AG08395 (cell line): ENCODE measurements at places on chromosomes 6 and 20.
A peak's percentile ranks its signal among the peaks of the same experiment; 100 is the strongest.

DNA sequence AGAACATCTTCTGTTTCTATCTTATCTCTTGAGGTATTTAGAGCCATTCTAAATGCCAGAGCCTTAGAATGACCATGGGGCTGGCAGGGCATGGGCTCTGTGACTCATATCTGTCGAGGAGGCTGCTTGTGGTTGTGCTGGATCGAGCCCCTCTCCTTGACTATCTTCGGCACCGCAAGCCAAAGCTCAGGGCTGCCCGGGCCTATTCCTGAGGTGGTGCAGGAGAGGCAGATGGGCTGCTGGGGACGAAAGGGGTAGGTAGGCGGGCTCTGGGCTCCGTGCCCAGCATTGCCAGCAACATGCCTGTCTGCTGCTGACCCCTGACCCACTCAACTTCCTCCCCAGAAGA lies 89.9 kb downstream of the NOL4L start:
- DNase-seq, result no peak

GRCh38 chr6:167092672-167093339 lies 30.1 kb upstream of the CCR6 start:
- DNase-seq, result no peak

DNA sequence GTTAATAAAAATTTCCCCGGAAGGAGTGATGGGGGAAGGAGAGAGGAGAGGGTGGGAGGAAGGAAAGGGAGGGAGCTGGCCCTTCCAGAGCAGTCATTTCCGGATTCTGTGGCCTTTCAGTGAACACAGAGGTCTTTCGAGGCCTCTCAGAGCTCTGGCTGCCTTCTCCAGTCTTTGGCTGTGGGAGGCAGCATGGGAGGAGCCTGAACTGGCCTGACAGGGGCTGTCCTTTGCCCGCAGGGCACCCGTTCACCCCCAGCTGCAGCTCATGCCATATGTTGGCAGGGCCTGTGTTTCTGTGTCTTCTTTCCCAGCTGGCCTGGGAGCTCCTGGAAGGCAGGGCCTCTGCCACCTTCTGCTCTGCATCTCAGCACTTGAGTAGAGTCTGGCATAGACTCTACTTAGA lies 95.5 kb downstream of the PPP1R14C start:
- DNase-seq, result peak; percentile 34

DNA sequence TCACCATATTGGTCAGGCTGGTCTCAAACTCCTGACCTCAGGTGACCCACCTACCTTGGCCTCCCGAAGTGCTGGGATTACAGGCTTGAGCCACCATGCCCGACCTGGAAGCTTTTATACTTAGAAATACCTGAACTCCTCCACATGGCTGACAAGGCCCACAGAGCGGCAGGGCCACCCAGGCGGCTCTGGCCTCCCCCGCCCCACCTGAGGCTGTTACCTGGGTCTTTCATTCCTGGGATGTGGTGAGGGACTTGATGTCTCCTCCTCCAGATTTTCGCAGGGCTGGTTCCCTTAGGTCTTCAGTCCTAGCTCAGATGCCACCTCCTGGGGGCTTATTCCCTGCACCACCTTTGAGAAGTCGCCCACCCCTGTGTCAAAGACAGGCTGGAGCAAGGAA lies 152.1 kb downstream of the LY86 start:
- no peak for DNase-seq

DNA sequence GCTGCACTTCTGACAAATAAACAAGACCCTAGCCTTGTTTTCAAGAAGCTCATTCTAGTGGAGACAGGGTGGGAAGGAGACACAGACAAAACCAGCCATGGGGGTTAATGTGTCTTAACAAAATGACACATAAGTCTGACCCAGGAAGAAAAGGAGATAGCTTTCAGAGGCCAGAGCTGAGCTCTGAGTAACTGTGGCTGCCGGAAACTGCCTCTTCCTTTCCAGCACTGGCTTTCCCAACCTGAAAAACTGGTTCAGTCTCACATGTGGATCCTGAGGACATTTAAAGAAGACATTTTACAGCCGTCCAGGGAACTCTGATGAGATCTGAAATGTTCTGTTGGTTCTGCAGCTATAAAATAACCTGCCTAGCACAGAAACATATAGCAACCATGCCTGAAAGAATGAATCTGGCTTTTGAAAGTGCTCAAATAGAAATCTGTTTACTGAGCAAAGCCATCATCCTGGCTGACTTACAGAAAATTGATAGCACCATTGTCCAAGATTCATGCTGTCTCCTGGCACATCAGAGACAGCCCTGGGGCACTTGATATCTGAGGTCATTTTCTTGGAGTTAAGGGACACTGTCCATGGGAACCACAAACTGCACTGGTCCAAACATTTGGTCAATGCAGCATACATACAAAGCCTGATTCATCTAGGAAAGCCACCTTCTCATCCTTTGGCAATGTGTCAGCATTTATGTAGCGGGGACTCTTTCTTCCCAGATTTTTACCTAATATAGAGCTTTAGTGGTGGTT lies 83.2 kb upstream of the PAX1 start:
- no peak for DNase-seq

GRCh38 chr6:167997642-167998041 lies at the start of gene KIF25:
Gene KIF25, plus strand, starts transcription at chr6:167997671. Its CDS starts 31,915 bp downstream, at chr6:168029586.
- no peak for DNase-seq

- no peak for DNase-seq
These were observed 175.8 kb upstream of the RALGAPA2 start for GRCh38 chr20:20888266-20888656.

DNA sequence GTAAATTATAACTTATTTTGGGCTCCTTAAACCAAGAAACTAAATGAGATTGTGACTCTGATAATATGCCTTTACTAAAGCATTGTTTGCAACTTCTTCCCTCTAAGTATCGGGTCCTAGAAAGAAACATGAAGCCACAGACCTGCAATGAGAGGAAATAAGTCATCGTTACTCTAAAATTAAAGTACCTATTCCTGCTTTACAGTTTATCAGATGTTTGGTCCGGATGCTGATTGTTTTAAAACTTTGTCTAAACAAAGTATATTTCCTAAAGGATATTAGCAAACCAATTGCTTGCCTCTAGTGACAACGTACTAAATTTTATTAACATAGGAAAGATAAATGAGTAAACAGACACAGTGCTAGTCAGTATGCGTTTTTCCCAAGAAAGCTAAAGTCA lies 216.8 kb downstream of the GJA1 start:
- DNase-seq, result no peak

GRCh38 chr6:56482525-56482924 lies 160.2 kb downstream of the DST start:
- DNase-seq, result no peak

DNA sequence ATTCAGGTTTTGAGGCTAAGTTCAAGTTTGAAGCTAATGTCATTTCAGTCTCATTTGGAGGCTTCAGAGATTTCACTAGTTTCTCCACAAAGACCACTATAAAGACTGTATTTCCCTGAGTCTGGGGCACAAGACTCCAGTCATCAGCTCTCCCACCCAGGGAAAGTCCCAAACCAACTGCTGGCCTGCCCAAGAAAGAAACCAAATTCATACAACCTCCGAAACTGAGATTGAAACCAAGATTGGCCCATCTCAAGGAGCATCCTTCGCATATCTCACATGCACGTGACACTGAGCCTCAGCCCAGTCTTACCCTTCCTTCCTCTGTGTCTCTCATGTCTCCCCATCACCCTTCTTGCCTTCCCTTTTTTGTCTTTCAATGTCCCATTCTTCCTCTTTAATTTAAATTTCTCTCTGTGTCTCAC lies 3.5 kb upstream of the LTA start:
- DNase-seq, result no peak

- peak; percentile 72 for DNase-seq
These were observed 62.2 kb downstream of the ZDHHC14 start for GRCh38 chr6:157443066-157443800.

GRCh38 chr20:4607287-4607713 lies 114.4 kb upstream of the PRND start:
- peak; percentile 72 for DNase-seq

GRCh38 chr6:43995137-43995536 lies 132.1 kb downstream of the MRPL14 start:
- DNase-seq, result no peak

- no peak for DNase-seq
These were observed 80.8 kb downstream of the SCAF8 start for GRCh38 chr6:154814063-154814462.

DNA sequence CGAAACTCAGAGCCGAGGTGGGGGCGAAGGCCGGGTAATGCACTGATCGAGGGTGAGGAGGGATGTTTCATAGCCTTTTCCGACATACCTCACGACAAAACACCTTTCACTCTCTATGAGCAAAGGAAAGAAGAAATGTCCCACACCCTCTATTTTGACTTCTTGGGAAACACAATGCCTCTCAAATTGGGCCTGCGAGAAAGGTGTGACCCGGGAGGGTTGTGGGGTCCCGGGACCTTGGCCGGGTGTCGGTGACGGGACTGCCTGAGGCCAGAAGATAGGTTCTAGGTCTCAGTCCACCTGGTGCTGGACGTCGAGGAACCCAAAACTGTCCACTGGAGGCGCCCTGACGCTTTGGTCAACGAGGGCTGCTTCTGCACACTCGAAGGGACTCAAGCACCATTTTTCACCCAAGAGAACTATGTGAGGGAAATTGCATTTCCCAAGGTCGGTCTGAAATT lies 41.1 kb upstream of the OSTM1 start:
- peak; percentile 26 for DNase-seq

DNA sequence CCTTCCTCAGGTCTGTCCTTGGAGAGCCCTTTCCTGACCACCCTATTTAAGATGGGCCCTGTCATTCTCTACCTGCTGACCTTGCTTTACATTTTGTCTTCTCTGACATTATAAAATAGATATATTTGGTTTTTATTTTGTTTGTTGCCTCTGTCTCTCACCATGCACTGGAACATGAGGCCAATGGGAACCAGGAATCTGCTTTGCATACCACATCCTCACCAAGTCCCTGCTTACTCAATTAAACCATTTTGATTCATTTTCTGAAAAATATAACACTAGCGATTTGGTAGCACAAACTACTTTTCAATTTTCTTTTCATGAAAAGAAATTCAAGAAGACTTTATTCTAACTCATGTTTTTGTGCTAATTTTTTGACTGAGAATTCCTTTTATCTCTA lies 32.8 kb upstream of the POPDC3 start:
- DNase-seq, result no peak

- DNase-seq, result no peak
These were observed 58.9 kb downstream of the ERMARD start for GRCh38 chr6:169810066-169810989.

DNA sequence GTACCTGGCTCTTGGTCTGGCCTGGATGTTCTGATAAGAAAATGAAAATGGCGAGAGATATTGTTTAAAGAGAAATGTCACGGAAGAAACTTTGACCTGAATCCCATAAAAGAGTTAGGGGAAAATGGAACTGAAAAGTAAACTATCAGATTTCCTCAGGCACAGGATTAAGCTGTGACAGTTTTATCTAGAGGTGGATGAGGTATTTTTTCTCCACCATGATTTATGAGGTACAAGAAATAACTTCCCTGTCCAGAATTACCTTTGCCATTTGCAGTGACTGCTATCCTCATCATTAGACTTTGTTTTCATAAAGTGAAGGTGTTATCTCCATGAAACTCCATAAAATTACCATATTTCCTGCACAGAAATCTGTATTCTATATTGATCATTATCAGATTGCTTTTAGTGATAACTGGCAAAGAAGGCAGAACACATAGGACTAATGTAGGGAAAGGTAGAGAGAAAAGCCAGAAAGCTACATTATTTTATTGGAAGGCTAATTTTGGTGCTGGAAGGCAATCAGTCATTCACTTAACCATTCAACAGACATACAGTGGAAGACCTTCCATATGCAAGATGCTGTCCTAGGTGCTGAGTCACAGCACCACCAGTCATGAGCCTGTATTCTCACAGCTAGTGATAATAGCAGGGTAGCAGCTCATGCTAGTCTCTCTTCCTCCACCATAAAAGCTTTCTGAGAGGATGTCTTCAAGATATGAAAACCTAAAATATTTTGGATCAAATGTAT lies 427.3 kb upstream of the CITED2 start:
- DNase-seq, result no peak

GRCh38 chr6:50689210-50689609 lies 24.1 kb upstream of the TFAP2D start:
- no peak for DNase-seq

DNA sequence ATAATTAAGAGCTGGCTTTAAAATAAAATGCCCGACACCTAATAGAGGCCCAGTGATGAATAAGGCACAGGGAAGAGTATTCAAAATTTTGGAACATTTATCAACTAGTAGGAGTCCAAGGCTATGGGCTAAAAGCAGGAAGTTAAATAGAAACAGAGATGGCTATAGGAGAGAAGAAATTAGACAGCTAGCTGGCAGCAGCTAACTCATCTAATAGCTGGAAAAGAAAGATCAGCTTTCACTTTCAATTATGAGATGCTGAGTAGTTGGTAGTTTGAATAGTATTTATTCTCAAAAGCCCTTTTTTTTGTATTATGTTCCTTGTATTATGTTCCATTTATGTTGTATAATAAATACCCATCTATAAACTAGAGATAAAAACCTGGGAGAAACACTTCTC lies 215.7 kb downstream of the SLC35F1 start:
- no peak for DNase-seq

DNA sequence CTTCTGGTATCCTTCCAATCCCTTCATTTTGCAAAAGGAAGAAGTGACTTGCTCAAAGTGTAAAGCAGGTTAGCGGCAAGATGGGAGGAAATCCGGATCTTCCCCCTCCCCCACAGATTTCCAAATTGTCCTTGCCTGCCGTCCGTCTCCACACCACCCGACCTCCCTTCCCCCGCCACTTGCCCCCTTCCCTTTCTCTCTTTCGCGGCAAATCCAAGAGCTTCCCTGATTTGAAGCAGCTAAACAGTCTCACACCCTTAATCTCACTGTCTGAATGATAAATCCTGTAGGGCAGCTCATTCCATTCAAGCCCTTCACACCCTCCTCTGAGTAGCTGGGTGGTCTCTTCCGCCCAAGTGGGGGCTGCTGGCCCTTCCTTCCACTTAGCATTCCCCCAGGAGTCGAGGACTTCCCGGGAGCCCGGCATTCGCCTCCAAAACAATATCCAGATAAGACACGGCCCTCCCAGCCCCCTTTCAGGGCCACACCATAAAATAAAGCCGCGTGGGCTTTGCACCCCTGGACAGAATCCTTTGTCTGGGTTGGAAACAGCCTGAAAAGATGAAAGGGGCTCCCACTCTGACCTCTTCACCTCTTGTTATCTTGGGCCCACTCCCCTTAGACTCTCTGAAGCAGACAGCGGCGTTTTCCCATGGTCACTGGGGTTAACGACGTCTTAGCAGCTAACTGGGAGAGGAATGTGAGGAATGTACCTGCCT lies 44.0 kb upstream of the PIM1 start:
- no peak for DNase-seq

DNA sequence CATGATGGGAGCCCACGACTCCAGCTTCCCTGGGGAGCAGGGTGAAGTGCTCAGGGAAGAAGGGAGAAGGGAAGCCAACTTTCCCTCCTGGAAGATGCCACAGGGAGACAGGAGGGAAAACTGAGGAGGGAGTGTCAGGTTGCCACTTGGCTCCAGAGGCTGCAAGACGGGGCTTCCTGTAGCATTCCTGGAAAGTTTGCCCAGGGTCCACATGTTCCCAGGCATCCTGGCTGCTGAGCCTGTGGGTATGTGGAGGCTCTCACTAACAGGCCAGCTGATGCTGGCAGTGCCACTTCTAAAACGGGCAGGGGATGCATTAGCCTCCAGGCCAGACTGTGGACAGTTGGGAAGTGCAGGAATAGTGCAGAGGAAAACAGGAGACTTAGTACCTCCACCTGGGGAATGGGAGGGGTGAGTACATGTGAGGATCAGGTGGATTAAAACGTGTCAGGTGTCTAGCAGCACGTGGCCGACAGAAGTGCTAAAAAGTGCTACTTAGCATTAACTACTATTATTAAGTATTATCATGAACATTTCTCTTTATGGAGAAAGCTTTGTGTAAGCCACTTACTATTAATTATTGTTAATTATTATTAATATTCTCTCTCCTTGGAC lies 33.2 kb downstream of the BANF2 start:
- no peak for DNase-seq
